ENCODE measurements at places on chromosomes 12 and 14. TPM values are rescaled to one million over a fixed set of nuclear protein-coding genes. Genes with fewer than 3 reads are reported as not detected.

DNA sequence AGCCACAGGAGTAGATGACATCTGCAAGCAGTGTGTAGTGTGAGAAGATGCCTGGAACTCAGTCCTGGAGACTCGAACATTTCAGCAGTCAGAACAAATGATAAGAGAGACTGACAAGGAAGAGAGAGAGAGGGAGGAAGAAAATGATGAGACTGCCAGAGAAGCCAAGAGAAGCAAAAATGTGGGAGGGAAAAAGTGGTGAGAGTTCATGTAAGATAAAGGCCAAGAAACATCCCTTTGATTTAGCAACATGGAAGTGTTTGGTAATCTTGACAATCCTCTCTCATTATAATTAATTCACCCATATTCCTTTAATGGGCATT, 42.6 kb downstream of the LIMA1 start:
- DNase-seq: no peak

- DNase-seq: no peak
Observed at GRCh38 chr14:39265033-39265432, 31.3 kb downstream of the MIA2 start.

GRCh38 chr12:76197283-76197682, 112.8 kb upstream of the NAP1L1 start:
- no peak for DNase-seq

GRCh38 chr12:116165036-116165425, 112.5 kb downstream of the MED13L start:
- no peak for DNase-seq

DNA sequence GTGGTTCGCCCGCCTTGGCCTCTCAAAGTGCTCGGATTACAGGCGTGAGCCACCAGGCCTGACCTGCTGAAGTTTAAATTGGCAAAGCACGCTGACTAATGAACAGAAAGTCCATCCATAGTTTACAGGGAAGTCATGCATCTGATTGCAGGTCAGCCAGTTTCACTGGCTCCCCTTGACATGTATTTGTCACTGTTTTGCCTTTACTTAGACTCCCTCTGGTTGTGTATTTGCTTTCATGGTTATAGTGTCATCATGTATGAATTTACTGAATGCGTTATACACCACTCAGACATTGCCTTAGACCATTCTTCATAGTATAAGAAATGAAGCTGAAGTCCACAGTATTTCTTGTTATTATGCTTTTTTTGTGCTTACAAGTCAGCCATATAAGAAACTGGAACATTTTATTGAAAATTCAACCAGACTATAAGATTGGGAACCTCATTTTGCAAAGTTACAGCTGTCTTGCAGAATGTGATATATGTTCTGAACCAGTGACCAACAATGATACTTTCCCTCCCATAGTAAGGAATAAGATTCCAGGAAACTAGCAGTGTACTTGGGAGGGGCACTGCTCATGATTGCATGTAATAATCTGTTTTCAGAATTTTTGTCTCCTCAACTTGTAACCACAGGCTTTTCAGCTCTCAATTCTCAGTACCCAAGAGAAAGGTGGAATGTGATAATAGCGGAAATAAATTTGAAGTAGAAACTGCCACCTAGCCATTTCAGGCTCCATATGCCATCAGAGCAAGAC, 51.9 kb upstream of the ATF7IP start:
- no peak for DNase-seq

DNA sequence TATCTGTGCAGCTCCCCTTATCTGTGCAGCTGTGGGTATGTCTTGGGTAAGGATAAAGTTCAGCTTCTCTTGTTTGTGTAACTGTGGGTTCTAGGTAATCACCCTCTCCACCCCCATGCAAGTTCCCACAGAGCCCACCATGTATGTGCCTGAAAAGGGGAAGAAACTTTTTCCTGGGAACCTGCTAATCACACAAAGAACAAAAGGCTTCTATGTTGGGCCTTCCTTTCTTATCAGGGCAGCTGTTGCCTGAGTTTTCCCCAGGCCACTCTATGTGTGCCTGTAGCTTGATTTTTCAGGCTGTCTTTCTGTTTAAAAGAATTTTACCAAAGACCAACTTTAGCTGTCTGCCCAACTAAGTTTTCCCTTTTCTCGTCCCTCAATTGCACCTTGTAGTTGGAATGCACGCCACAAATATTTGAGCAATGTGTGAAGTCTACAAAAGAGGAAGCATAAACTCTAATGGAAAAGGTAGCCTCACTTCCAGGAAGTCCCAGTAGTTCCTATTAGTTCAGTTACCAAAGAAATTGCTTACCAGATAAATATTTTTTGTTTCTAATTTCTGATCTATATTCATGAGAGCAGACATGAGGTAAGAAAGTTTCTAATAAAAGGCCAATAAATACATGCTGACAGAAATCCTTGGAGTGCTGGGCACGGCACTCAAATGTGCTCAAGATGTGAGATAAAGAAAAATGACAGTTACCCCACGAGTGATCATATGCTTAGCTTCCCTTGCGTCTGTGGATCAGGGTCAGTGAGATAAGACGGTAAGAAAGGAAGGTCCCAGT, 2.7 kb upstream of the GALC start:
- DNase-seq: no peak

GRCh38 chr14:45610318-45610717, 357.3 kb upstream of the MIS18BP1 start:
- no peak for DNase-seq

GRCh38 chr12:110403976-110404682, 621 bp upstream of the ANAPC7 start:
- peak; percentile 64 for DNase-seq

- DNase-seq: no peak
Observed at GRCh38 chr12:38587594-38587993, 271.0 kb downstream of the ALG10B start.

- no peak for DNase-seq
Observed at GRCh38 chr12:103883908-103884307, 42.9 kb upstream of the NT5DC3 start.

DNA sequence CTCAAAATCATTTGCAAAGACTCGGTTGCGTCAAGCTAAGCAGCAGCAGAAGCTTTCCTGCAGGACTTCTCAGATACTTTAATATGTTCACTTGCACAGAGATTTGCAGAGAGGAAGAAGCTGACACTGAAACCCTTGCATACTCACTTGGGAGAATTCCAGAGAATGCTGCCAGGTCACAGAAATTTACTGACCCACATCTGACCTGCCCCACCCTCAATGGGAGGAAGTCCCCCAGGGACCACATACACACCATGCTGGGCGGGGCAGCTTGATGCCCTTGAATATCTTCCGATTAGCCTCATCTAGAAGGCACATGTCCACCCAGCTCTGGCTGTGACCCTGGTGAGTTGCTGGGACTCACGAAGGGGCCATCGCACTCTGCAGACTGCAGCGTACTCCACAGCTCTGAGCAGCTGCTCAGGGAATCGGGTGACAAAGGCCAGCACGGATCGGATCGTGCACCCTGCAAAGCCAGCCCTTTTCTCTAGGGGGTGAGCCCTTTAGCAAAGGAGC, 83.2 kb downstream of the ITPK1 start:
- DNase-seq: no peak

GRCh38 chr12:5965950-5966383, 20.9 kb upstream of the ANO2 start:
- DNase-seq: no peak

GRCh38 chr12:115232455-115233156, 548.6 kb upstream of the TBX3 start:
- DNase-seq: no peak

DNA sequence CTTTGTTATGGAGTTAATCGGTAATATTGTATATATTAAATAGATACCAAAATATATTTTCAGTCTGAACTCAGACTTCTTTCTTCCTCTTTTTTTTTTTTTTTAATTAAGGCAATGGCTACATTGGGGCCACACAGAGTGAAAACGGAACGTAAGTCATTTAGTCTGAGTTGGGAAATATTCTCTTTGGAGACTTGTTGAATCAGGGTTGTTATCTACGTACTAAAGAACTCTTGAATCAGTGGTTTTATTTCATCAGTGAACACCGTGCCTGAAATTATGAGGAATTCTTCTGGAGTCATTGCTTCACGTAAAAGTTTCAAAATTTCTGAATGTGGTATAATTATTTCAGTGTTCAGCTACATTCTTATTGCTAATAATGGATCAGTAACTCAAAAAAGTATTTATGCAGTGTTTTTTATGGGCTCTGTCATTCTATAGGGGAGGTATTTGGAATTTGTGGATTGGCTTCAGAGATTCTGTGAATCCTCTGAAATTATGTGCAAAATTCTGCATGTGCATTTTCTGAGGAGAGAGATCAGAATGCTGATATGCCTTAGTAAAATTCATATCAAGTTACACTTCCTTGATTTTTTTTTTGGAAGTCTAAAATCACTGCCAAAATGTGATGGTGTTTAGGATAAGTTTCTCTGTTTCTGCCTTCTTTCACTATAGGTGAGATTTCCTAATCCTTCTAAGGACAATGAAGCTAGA, 39.6 kb downstream of the BRMS1L start:
- DNase-seq: no peak

GRCh38 chr12:119642986-119643385, 24.9 kb upstream of the PRKAB1 start:
- no peak for DNase-seq

- DNase-seq: no peak
Observed at GRCh38 chr12:43255522-43256111, 296.4 kb downstream of the ADAMTS20 start.

DNA sequence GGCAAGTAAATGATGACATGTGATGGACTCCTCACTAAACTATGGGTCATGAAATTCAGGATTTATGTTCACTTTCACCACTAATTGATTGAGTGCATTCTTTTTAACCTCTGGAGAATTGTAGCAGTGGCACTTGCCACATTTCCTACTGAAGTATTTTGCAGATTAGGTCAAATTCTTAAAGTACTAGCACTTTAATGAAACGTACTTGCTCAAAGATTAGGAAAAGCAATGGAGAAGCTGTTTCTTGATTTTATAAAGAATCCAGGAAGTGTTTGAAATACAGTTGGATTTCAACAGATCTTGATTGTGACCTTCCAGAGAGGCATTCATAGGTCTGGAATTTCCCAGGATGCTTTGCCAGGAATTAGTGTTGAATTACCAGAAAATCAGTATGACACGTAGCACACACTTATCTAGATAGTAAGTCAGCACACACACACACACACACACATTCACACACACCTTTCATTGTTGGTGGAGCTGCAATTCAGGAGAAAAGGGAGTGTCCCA, 162.6 kb downstream of the MYRFL start:
- no peak for DNase-seq

DNA sequence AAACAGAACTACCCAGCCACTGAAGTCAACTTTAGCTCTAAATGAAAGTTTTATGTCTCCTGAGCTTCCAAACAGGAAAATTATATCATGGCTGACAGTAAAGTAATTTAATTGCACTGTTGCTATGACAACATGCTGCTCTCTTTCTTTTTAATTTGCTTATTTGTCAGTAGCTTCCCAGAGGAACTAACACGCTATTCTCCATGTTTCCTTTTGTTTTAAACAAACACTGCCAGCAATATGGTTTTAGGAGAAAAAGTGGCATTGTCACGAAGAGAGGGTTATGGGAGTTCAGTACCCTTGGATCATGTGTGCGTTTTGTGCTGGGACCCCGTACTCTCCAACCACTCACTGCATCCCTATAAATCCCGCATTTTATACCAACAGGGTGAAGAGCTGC, 1.9 kb downstream of the FOXN3 start:
- no peak for DNase-seq

DNA sequence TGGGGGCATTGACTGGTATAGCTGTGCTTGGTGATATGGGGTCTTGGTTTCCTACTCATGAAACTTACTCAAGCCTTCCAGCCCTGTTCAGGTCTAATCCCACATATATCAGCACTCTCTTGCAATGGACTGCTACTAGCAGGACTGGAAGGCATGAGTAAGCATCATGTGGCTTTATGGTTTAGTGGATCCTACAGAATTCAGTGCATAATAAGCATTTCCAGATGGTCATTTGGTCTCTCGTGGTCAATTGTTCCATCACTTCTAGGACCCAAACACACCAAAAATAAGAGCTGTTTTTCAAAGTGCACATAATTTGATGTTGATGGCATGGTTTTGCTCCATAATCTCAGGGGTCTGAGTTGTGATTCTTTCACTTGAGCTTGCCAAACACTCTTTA, 114.4 kb downstream of the LMNTD1 start:
- no peak for DNase-seq

DNA sequence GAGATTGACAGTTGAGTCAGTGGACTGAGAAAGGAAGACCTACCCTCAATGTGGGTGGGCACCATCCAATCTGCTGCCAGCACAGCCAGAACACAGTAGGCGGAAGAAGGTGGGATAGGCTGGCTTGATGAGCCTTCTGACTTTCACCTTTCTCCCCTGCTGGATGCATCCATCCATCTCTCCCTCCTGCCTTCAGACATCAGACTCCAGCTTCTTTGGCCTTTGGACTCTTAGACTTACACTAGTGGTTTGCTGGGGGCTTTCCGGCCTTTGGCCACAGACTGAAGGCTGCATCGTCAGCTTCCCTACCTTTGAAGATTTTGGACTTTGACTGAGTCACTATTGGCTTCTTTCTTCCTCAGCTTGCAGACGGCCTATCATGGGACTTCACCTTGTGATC, 456.5 kb upstream of the MIS18BP1 start:
- DNase-seq: no peak

- no peak for DNase-seq
Observed at GRCh38 chr14:20456971-20457370, 1.9 kb downstream of the APEX1 start.

GRCh38 chr12:67315661-67316060, 46.5 kb downstream of the CAND1 start:
- no peak for DNase-seq

DNA sequence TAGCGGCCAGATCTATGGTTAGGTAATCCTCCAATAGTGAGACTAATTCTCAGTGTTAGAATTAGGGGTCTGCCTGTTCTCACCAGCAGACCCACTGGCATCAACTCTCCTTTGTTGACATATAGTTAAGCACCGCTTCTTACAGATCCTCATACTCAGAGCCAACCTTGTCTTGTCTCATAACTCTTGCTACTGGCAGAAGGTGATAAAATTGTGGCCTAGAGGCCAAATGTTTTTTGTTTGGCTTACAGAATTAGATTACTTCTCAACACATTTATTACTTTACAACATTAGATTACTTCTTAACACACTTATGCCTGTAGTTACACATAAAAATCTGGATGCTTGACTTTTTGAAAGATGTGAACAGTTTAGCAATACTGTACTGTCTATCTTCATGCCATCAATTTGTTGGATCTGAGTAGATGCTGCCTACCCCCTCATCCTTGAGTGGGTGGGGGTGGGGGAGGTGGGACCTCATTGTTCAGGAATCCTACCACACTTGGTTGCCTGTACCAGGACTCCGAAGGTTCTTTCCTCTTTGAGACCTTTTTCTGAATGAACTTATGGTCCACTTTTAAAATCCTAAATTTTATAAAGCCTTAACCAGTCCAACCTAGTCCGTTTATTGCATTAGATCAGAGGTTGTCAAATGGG, 7.0 kb downstream of the MTHFD1 start:
- DNase-seq: no peak

IL23A gene
- not detected for total RNA-seq

ACSS3 gene
- total RNA-seq: 25.6 TPM

ABHD12B gene
- not detected for total RNA-seq

CMAS gene
- 34.8 TPM for total RNA-seq

PCNX4 gene
- 163 TPM for total RNA-seq

GLIPR1 gene
- total RNA-seq: 43.8 TPM

ACRBP gene
- 0.35 TPM for total RNA-seq

NOVA1 gene
- 24.1 TPM for total RNA-seq

PRICKLE1 gene
- 5.9 TPM for total RNA-seq

NEMP1 gene
- 2.0 TPM for total RNA-seq

ACTR6 gene
- total RNA-seq: 31.7 TPM

GDF3 gene
- total RNA-seq: not detected

TSPAN11 gene
- 9.4 TPM for total RNA-seq

All from uterus (tissue), 4 donors.